ENCODE measurements at places on chromosomes 1 and 21.

GRCh38 chr1:107162745-107163144 is 21.9 kb downstream of the NTNG1 start:
- DNase-seq = no peak

DNA sequence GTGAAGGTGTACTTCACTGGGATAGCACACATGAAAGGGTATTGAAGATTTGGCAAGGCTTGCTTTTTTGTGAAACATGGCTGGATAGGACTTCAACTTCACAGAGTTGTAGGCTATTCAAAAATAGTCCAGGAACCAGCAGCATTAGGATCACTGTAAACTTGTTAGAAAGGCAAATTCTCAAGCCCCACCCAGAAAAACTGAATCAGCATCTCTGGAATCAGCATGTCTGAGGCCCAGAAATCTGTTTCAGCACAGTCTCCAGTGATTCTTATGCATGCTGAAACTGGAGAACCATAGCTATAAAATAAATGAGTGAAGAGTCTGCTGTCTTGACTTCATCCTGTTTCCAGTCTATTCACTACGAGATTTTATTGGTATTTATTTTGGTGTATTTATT is 8.1 kb upstream of the KRTAP21-3 start:
- DNase-seq = no peak

GRCh38 chr1:167288390-167289074 is 67.8 kb downstream of the POU2F1 start:
- no peak for DNase-seq

- DNase-seq = no peak
Measured at GRCh38 chr1:33338440-33339211, 17.7 kb upstream of the A3GALT2 start.
